ENCODE measurements at places on chromosomes 4 and X. TPM values are rescaled to one million over a fixed set of nuclear protein-coding genes. Genes with fewer than 3 reads are reported as not detected.

- DNase-seq, result no peak
Measured at GRCh38 chr4:7434766-7435150, at the start of gene PSAPL1. TSS of gene PSAPL1 (minus strand) at chr4:7434930. CDS start at chr4:7434879, 51 bp downstream.

DNA sequence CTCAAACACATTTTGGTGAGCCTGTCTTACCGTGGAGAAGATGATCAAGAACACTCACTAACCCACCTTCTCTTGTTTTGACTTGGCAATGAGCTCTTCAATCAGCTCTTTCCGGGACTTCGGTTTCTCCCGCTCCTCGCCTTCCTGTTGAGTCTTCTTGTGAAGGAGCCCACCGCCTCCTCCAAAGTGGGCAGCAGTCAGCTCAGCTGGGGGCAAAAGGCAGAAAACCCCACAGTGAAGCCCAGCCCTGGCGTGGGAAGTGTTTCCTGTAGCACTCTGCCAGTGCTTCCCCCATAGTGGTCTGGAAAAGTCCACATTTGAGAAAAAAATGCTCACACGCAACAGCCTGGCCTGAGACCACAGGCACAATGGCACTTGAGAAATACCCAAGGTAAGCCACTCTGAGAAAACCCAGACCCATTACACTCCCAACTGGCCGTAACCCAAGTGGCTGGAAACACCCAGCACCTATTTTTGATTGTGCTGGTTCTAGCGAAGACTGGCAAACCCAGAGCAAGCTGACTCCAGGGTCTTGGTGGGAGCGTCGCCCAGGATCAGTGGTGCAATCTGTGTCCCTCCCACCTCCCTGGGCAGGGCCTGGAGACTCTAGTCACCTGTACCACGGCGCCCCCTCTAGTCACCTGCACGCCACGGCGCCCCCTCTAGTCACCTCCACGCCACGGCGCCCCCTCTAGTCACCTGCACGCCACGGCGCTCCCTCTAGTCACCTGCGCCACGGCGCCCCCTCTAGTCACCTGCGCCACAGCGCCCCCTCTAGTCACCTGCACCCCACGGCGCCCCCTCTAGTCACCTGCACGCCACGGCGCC is 8.6 kb downstream of the NOP14 start:
- peak; percentile 44 for DNase-seq

DNA sequence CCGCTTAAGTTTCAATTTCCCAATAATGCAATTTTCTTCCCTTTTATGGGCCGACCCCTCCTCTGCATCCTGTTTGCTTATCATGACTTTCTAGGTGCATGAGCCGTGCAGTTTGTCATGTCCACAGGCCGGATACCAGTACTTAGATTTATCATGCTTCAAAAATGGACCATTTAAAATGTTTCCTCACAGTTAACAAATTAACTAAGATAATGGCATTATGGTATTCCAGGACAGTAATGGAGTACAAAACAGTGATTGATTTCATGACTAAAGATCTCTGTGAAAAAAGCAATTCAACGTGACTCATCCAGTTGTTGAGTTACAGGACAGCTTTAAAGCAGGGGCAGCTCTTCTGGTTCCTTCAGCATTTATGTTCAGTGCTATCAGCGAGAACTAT is 23.0 kb downstream of the SNX25 start:
- no peak for DNase-seq

GRCh38 chrX:14916017-14916674 is 42.9 kb downstream of the MOSPD2 start:
- DNase-seq, result no peak

GRCh38 chr4:106318511-106318910 is 2.2 kb downstream of the AIMP1 start:
- DNase-seq, result no peak

Gene NXF3
- 1.3 TPM for total RNA-seq

Gene HTN3
- not detected for total RNA-seq

GRCh38 chrX:149152941-149153340 is 352.2 kb downstream of the IDS start:
- DNase-seq, result no peak

- no peak for DNase-seq
Measured at GRCh38 chr4:53459548-53459947, 82.1 kb downstream of the FIP1L1 start.

GRCh38 chrX:39652336-39652735 is 445.4 kb downstream of the BCOR start:
- DNase-seq, result peak; percentile 44

Gene ADH7
- total RNA-seq, result not detected

Measured in left lobe of liver (tissue), 2 donors.